Stimulated activated CD4-positive, alpha-beta T cell treated with anti-CD3 and anti-CD28 coated beads, Interleukin-1b, Interleukin-23, amount 100 ng/mL, for 1 hour (primary cell): ENCODE measurements at places on chromosomes 4 and X.

DNA sequence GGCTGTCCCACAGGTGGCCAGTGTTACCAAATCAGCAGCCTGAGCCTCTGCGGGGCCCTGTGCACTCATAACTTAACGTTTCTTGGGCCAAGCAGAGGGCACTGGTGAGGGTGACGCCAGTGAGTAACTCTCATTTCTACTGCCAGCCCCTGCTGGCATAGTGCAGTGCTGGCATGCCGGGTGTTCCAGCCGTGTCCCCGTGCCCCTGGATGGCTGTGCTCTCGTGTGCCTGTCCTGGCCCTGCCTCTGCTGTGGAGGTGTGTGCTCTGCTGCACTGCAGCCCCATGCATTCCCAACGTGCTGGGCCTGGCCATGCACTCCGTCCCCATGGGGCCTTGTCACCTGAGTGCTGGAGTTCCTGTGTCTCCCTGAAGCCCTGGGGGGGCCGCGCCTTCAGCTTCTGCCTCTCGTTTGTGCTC, 14.7 kb downstream of the TBC1D14 start:
- no peak for DNase-seq

DNA sequence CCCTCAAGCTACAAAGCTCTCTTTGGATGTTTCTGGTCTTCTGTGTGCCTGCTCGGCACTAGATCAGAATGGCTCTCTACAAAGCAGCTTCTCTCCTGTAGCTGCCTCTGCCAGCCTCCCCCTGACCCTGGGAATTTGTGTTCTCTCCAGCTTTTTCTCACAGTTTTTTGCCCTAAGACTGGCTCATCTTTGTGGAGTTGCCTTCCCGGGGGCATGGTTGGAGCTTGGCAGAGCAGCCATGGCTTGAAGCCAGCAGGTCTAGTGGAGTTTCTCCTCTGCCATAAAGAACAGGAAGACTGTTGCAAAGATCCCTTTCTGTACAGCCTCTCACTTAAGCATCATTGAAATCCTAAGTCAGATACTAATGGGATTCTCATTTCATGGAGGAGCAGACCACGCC, 163.3 kb upstream of the MAMLD1 start:
- no peak for DNase-seq

DNA sequence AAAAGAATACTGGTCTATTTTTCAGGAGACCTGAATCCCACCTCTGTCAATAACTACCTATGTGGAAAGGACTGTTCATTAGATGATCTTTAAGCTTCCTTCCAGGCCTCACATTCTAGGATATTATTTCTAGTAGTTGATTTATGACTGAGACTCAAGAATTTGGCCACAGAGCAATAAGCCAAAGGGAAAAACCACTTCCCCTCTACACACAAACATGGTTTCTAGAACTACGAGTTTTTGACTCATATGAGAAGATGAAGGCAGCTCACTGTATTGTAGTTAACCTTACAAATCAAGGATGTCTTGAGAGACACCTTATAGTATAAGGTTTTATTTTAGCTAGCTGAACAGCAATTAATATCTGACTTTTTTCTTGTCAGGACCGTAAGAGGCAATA, 36.9 kb upstream of the GDPD2 start:
- no peak for DNase-seq

DNA sequence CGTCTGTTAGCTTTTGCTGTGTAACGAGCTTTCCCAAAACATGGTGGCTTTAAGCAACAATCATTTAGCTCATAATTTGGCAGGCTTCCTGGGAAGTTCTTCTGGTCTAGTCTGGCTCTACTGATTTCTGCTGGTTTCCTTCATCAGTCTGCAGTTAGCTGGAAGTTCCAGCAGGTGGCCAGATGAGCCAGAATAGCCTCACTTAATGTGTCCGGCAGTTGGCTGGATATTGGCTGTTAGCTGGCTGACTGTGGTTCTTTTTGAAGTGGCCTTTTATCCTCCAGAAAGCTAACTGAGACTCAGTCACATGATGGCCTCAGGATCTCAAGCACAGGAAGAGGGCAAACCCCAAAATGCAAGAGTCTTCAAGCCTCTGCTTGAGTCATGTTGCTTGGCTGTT, 34.9 kb downstream of the FTHL17 start:
- no peak for DNase-seq

- DNase-seq, result no peak
Observed at GRCh38 chr4:30953799-30954198, 233.6 kb downstream of the PCDH7 start.

DNA sequence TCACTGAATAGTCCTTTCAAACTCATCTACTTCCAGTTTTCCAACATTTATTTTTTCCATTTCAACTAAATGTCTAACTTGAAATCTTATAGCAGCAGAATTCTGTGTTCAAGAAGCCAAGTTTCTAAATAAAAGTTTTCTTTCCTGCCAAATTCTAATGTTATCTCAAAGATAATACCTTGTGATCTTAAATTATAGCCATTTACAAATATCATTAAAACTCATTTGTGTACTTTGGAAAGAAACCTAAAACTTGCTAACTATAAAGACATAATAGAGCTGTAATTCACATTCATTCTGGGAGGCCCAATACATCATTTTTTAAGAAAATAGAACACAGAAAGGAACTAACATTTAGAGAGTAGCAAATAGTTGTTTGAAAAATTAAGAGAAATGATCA, 83.9 kb downstream of the MAD2L1 start:
- no peak for DNase-seq

DNA sequence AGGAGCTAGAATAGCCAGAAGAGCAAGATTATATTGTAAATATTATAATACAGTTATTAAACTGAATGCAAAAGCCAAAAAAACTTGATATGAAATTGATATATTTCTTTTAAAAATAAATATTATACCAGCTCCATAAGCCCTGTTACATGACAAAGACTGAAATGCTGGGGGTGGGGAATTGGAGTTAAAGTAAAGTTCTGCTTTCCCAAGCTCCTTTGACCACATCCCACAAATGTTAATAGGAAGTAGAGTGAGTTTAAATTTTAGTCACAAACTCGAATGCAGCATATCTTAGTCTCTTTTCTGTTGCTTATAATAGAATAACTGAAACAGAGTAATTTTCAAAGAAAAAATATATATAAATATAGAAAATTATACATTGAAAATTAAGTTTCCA, 46.9 kb upstream of the NFKB1 start:
- no peak for DNase-seq

- DNase-seq, result no peak
Observed at GRCh38 chrX:139924069-139924695, 8.7 kb downstream of the ATP11C start.

DNA sequence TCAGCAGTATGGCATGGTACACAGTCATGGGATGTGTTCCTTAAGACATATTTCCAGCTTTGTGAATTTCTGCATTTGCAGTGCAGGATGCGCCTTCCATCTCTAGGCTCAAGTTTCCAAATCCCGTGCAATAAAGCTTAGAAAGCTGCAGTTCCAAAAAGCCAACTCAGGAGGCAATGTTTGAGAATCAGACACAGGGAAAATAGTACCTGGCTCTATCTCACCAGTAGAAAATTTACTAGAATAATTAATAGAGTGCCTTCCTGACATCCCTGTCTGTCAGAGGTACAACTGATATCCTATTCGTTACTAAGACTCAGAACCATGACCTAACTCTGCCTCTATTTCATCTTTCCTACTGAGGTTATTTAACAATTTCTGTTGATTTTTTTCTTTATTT, 1333.0 kb downstream of the PCDH19 start:
- no peak for DNase-seq

GRCh38 chrX:46712764-46713163, 46.2 kb downstream of the SLC9A7 start:
- no peak for DNase-seq

DNA sequence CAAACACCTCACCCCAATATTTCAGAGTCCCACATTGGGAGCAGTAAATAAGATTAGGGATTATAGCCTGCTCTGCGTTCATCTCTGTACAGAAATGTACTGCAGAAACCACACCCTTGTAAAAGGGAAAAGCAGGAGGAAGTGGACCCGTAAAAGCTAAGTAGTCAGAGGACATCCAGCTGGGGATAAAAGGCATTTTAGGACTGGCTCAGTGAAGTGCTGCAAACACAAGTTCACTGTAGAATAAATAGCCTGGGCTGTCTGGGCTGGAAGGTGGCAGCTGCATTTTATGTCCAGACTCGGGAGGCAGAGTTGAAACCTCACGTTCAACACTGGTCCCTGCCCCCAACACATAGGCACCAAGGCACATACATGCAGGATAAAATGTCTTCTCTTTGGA, 178.7 kb upstream of the FAT1 start:
- DNase-seq, result no peak

- DNase-seq, result no peak
Observed at GRCh38 chr4:186132577-186133242, 28.2 kb downstream of the FAM149A start.

GRCh38 chr4:3384391-3384770, 57.4 kb upstream of the HGFAC start:
- no peak for DNase-seq

GRCh38 chr4:108861334-108861733, 98.5 kb upstream of the ETNPPL start:
- no peak for DNase-seq

DNA sequence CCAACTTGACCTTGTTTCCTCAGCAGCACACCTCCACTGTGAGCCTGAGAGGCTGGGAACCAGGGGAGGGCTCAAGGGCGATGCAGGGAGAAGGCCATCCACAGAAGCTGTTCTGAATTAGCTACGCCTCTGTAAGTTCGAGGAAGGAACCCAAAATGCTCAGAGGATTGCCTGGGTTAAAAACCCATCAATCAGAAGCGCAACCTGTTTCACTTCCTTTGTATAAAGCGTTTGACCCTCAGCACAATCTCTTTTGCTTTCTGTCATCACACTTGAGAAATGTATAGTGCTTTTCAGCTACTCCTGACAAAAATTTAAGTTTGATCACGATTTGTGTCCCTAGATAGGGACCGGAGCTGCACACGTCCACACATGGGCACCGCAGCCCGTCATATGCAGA, 48.0 kb upstream of the MAP3K15 start:
- DNase-seq, result no peak

GRCh38 chr4:157706155-157706554, 466.7 kb downstream of the GASK1B start:
- DNase-seq, result no peak

DNA sequence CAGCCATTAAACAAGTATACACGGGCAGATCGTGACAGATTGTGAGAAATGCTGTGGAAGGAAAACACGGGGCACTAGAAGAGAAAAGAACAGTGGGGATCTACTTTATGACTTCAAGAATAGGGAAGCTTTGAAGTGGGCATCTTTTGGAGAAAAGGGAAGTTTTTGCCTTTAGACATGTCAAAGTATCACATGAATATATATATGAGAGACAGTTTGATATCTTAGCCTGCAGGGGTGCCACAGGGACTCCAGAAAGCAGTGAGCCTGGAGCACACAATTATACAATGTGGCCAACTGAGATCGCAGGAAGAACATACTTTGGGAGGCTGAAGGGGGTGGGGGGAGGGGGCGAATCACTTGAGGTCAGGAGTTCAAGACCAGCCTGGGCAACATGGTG, 35.7 kb downstream of the RELL1 start:
- no peak for DNase-seq

DNA sequence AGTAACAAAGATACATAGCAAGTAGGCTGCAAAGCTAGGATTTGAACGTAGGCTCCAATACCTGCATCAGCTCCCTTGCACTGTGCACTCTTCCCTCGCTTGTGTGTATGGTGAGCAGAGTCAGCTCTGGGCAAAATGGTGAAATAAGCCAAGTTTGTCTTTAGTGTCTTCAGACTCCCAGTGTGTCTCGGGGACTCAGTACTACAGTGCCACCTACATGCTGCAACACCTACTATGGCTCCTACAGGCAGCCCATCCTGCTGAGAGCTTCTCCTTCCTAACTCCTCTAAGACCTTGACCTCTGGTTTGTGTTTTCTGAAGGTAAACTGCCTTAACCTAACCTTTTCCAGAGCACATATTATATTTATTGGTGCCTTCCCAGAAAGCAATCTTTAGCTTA, 42.5 kb downstream of the RTL9 start:
- DNase-seq, result no peak

- no peak for DNase-seq
Observed at GRCh38 chrX:151710457-151710856, 5.4 kb upstream of the FATE1 start.

- no peak for DNase-seq
Observed at GRCh38 chr4:8912089-8912455, 40.4 kb upstream of the HMX1 start.

- DNase-seq, result no peak
Observed at GRCh38 chr4:132427125-132427524, 722.0 kb upstream of the PCDH10 start.

DNA sequence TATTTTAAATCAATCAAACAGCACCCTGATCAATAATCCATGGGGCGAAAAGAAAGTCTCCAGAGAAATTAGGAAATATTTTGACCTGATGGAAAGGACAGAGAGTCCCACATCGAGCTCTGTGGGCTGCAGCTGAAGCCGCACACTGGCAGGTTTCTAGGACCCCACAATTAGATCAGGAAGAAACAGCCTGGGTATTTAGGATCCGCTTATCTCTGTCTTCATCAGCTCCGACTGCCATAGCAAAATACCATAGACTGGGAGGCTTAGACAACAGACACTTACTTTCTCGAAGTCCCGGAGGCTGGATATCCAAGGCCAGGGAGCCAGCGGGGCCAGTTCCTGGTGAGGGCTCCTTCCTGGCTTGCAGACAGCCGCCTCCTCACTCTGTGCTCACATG, 36.4 kb downstream of the CCNQ start:
- DNase-seq, result no peak

DNA sequence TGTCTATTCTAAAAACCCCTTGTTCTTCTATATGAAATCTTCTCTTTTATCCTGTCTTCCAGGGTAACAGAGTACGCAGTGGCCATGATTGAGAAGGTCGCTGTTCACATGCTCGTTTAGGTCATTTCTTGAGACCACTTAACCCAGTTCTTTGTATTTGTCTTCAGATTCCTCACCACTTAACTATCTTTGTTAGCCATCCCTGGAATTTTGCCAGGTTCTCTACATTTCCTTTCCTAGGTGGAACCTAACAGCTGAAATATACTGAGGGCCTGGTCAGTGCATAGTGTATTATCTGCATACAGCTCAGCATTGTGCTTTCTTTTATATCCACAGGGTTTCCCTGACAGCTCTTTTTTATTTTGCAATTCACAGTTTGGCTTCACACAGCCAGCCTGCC, 148.9 kb upstream of the GALNT7 start:
- DNase-seq, result no peak

GRCh38 chrX:39327255-39327654, 526.0 kb downstream of the MID1IP1 start:
- DNase-seq, result no peak

GRCh38 chrX:48782795-48783194, 3.6 kb upstream of the GATA1 start:
- no peak for DNase-seq
